ENCODE measurements at places on chromosomes 16 and 17.

GRCh38 chr17:2906901-2907300 lies 110.7 kb downstream of the RAP1GAP2 start:
- DNase-seq, result no peak

GRCh38 chr17:82648742-82649331 lies 593 bp upstream of the WDR45B start:
- peak; percentile 66 for DNase-seq

GRCh38 chr17:72502371-72503341 lies 381.8 kb downstream of the SOX9 start:
- DNase-seq, result no peak

DNA sequence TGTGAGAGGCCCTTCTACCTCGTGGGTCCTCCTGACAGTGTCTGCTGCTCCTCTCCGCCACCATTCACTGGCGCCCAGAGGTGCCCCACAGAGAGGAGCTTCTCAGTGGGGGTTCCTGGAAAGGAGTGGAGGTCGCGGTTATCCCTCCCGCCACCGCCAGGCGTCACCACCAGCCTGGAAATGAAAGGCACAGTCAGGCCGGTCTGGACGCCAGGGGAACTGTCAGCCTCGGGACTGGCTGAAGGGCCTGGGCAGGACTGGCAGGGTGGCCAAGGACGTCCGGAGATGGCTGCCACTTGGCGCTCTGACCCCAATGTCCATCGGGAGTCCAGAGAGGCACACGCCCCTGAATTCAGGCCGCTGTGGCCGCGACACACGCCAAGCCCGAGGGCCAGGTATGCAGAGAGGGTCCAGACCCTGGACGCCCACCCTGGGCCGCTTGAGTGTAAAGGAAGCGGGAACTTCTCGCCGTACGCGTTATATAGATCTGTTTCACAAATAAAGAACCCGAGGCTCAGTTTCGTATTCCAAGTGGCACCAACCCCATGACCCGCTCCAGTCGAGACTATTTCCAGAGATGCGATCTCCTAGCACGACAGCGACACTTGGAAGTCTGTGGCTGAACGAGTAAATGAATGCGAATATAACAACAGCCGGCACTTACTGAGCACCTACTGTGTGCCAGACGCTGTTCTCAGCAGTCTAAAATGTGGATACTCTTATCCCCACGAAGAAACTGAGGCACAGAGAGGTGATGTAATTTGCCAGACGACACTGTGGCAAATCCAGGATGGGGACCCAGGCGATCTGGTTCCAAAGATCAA lies 7.6 kb upstream of the NXPH3 start:
- no peak for DNase-seq

DNA sequence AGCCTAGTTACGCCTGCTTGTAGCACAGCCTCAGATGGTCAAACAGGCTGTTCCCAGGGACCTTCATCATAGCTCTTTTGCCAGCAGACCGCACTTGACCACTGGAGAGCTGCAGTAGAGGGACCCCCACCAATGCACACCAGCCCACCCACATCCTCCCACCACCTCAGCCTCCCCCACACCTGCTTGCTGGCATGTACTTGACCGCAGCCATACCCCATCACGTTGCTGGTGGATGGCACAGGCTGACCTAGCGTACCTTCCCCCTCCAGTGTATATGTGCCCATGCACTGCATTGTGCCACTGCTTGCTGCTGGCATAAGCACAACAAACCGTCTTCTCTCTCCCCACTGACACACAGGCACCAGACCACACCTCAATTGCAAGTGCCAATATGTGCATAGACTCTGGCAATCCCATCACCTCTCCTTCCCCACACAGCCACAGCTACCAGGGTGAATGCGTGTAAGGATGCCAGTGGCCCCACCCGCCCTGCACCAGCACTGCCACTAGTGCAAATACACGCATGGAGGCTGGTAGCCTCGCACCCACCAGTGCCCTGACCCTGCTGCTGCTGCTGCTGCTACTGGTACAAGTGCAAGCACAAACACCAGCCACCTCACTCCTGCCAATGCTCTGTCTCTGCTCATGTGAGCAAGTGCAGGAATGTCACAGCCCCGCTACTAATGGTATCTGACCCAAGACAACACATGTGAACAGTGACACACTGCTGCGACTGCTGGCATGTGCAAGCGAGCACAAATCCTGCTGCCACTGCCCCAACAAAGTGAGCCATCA lies 1377.6 kb downstream of the CDH11 start:
- no peak for DNase-seq

DNA sequence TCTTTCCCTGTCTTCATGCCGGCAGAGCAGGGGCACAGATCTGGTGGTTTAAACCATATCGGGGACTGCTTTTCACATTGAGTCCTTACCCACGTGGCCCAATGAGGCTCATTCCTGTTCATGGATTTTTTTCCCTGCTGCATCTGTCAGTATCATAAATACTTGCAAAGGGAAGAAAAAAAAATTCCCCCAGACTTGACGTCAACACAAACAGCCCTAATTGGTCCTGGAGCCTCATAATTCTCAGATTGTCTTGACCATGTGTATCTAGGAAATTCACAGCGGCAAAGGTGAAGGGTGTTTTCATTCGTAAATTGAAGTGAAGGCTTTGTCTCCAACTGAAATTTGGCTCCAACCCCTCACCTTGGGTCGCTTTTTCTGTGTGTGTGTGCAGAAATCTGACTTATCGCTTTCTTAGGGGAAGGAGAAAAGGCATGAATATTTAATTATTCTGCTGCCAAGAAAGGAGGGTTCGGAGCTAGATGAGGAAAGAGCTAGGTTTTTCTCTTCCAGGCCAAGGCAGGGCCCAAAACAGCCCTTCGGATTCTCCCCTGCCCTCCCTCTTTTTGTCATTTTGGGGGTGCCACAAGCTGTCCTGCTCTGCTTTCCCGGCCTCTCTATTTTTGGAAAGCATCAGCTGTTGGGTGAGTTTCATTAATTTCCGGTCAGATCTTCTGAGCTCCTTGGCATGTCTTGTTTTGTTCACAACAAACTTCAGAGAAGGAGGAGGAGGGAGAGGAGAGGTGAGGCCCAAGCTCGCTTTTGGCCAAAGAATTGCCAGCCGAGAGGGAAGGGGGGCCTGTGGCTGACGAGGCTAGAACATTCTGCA lies 17.8 kb upstream of the CIBAR2 start:
- DNase-seq, result no peak

- DNase-seq, result no peak
Observed at GRCh38 chr17:63962298-63962744, 10.4 kb downstream of the SCN4A start.

- no peak for DNase-seq
Observed at GRCh38 chr16:78375055-78375679, 275.7 kb downstream of the WWOX start.
